ENCODE measurements at places on chromosomes 16 and 17. TPM values are rescaled to one million over a fixed set of nuclear protein-coding genes. Genes with fewer than 3 reads are reported as not detected.

The HOXB6 gene
- 0.84 TPM for total RNA-seq

The CD300LB gene
- total RNA-seq, result 0.04 TPM

The XYLT1 gene
- total RNA-seq, result 6.1 TPM

The PERCC1 gene
- total RNA-seq, result 0.13 TPM

The SOST gene
- total RNA-seq, result not detected

The AANAT gene
- total RNA-seq, result 0.22 TPM

The LLGL2 gene
- 4.3 TPM for total RNA-seq

The SLC22A31 gene
- not detected for total RNA-seq

The CA5A gene
- not detected for total RNA-seq

The CACNG1 gene
- 112 TPM for total RNA-seq
